ENCODE measurements at places on chromosomes 3 and 15.

DNA sequence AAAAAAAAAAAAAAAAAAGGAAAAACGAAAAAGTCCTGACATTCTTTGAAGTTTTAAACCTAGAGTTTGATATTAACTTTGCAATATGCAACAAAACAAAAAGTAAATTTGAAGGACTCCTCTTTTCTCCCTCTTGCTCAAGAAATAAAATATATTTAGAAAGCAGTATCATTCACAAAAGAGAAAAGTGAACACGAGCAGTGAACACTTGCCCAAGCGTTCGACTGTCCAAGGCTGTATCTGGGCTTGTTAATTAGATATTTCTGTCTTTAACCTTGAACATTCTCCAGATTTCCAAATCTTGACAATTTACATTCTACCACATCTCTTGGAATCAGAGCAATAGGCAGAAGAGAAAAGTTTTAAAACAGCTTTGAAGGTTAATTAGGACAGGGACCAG is 357.7 kb downstream of the TIGIT start:
- no peak for DNase-seq

DNA sequence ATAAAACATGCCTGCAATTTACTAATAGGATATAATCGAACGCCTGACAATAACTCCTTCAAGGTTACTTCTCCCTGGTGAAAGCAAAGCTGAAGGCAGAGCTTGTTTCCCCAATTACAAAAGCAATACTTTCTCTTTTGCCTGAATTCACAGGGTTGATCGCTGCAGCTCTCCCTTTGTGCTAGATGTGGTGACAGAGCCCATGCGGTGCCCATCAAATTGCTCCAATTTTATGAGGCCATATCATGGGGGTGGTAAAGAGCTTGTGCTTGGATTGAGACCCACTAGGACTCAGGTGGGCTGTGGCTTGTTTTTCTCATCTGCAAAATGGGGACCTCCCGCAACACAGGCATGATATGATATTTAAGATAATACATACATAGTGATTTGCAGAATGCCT is 143.4 kb downstream of the GREM1 start:
- DNase-seq: no peak

DNA sequence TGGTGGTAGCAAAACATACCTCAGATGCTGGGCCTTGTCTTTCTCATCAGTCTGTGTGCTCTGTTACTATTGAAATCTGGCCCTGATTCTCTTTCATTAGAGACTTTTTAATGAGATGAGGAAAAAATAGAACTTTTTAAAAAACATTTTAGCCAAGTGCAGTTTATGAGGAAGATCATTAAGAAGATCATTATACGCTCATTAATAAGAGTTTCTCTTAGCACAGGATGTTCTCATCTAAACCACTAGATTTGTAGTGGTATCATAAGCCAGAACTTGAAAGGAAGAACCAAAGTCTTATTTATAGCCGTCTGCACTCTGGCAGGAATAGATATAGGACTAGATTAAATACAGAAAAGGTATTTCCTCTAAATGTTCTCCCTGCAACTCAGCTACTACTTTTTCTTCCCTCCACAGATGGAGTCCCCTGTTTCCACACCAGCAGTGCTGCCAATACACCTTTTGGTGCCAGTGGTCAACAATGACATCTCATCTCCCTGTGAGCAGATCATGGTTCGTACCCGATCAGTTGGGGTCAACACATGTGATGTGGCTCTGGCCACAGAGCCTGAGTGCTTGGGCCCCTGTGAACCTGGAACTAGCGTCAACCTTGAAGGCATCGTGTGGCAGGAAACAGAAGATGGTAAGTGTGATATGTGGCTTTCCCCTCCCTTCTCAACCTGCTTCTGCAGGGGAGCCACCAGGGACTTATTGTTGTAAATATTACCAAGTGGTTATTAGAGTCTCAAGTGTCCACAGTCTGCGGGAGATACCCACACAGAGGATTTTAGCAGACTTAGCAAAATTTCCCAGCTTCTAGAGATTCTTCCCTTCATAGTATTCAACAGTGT is 152.8 kb downstream of the RBPMS2 start:
- DNase-seq: no peak

GRCh38 chr3:182609575-182610156 is 183.6 kb upstream of the ATP11B start:
- no peak for DNase-seq

DNA sequence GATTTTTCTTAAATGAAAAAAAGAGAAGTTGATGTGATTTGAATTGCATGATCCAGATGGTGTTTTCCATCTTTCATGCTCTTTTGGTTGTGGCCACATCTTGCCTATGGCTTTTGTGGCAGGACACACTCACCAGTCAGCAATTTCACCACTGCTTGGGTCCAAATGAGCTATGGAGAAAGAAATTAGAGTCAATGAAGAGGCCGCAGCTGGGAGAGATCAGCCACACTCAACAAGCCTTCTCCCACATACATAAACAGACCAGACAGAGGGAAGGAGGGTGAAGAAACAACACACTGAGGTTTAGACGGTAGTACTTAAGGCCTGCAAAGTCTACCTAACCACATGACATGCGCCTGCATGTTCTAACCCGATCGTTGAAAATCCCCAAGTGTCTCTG is 110.7 kb upstream of the CDIN1 start:
- no peak for DNase-seq

DNA sequence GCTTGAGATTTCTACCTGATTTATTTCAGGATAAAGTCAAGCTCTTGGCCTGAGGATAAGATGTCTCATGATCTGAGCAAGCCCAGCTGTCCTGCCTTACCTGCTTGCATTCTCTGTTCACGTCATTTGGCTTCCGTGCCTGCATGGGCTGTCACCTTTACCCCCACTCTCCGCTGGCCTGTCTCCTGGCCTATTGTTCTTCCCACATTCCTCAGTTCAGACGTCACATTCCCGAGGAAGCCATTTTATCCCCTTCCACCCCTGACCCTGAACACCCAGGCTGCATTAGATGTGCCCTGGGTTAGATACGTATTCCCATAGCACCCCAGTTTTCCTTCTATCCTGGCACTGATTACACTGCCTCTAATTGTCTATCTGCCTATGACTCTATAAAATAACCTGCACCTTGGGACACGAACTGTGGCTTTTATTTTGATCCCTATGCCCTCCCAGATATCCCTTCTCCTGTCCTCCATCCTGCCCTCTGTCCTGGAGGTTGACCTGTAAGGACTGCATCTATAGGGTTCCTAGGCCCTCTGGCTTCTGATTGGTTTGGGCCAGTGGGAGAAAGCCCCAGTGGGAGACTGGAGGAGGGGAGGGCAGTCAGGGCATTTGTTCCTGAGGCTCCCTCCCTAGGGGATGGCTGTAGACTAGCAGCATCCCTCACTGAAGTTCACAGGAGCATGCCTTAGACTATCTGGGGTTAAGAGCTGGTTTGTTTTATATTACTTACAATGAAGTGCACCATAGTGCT is 19.2 kb upstream of the UBE2Q2 start:
- DNase-seq: no peak

DNA sequence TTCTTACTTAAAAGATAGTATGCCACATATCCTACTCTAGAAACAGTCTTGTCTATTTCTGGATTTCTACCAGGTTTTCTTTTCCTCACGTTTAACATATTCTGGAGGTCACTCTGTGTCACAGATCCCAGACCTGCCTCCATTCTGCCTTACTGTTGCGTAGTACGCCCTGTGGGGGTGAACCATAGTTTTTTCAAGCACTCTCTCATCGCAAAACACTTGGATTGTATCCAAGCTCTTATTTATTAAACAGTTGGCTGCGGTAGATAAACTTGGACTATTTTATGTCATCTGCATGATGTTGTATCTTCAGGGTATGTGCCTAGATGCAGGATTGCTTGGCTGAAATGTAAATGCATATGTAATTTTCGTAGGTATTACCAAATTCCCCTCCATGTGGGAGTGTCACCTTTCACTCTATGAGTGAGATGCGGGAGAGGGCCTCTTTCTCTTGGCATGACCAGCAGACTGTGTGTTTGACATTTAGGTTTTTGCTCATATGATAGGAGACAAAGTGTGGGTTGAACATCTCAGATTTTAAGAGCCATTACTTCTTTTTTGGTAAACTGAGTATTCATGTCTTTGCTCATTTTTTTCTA is 55.8 kb downstream of the ABTB1 start:
- DNase-seq: no peak

GRCh38 chr3:308597-309321 is 112.2 kb downstream of the CHL1 start:
- DNase-seq: no peak

- no peak for DNase-seq
Observed at GRCh38 chr3:170010498-170010897, 27.3 kb upstream of the GPR160 start.

DNA sequence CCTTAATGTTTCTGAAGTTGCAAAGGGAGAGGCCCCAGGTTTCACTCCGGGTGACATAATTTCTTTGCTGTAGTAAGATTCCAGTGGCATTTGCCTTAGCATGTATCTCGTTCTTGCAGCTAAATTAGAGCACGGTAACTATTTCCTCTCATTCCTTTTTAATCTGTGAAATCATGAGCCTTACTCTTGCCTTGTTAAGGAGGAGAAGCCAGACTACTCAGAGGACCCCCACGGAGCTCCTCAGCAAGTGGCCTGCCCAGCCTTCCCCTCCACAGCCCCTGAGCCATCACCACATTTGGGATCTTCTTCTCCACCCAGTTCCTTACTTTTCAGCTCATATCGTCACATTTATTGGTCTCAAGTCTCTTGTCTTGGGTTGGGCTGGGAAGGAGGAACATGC is 54.2 kb downstream of the ABHD2 start:
- no peak for DNase-seq

DNA sequence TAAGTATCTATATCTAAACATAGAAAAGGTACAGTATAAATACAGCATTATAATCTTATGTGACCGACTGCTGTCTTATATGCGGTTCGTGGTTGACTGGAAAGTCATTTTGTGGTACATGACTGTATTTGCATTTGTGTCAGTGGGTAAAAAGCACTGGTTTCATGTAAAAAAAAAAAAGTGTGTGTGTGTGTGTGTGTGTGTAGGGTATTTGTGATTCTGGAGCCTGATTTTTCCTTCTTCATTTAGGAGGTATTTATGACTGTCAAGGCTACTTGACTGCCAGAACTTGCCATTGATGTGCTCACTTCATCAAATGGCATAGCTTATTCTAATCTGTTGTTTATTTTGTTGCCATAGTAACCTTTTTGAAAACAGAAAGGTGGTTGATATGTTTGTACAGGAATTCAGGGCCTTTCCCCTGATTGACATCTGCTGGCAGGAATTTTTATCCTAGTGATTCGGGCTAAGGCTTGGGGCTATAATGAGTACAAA is 63.2 kb downstream of the AKAP13 start:
- no peak for DNase-seq

DNA sequence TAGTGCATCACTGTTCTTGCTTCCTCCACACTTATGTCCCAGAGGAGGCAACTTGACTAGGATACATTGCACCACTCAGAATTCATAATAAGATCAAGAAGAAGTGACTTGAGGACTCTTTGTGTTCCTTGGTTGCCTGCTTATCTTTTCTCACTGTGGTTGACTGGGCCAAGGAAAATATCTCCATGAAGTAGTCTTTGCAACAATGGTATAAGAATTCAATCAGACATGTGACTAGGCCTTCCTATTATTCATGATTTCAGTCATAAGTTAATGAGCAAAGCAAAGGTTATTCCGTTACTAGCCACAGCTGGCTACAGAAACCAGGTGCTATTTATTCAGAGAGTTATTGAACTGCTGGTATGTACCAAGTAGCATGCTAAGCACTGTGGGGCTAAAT is 359.3 kb downstream of the RORA start:
- no peak for DNase-seq

DNA sequence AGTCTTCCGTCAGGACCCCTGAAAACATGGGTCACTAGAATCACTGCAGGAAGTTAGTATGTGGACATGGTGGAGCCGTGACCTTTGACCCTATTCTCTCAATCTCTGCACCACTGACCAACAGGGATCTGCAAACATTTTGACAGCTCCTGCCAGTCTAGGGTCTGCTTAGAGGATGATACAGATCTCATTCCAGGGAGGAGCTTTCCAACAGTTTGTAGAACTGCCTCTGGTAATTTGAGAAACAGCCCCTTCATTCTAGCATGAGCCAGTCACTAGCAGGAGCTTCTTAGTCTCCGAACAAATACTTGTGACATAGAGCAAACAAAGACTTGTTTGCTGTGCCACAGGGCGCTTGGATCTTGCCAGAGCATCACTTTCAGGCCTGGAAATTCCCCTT is 270.3 kb upstream of the CFAP20DC start:
- no peak for DNase-seq

DNA sequence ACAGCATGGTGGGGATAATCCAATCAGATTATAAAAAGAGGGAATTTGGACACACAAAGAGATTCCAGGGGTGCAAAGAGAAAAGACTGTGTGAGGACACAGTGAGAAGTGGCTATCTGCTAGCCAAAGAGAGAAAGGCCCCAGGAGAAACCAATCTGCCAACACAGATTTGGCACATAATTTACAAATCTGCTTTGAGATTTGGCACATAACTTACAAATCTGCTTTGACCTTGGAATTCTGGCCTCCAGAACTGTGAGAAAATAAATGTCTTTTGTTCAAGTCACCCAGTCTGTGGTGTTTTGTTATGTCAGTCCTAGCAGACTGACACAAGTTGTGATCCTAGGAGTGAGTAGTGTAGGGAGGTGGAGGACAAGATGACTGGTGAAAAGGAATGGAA is 3.5 kb upstream of the TM4SF18 start:
- DNase-seq: no peak

- DNase-seq: no peak
Observed at GRCh38 chr3:66593978-66594377, 93.2 kb upstream of the LRIG1 start.

DNA sequence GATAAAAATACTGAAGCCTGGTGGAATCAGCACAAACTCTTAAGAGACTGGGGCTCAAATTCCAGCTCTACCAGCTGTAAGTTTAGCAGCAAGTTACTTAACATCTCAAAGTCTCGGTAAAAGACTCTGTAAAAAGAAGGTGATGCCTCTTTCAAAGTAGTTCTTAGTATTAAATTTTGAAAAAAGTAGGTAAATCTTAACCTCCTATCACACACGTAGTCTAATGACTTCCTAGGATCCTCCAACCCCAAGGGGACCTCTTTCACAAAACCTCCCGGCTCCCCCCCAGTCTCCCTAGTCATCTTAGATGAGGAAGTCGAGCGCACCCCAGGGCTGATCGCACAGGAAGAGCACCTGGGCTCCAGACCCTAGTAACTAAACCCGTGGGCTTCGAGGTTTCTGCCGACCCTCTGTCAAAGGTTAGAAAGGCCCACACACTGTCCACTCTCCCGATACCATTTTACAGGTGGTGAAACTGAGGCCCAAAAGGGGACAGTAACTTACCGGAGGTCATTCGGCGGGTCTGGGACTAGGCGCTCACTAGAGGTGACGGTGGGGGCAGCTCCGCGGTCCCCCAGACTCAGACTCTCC is 427 bp downstream of the MBD4 start:
- peak; percentile 85 for DNase-seq

GRCh38 chr3:127339016-127339415 is 51.2 kb upstream of the PRR20G start:
- DNase-seq: no peak

DNA sequence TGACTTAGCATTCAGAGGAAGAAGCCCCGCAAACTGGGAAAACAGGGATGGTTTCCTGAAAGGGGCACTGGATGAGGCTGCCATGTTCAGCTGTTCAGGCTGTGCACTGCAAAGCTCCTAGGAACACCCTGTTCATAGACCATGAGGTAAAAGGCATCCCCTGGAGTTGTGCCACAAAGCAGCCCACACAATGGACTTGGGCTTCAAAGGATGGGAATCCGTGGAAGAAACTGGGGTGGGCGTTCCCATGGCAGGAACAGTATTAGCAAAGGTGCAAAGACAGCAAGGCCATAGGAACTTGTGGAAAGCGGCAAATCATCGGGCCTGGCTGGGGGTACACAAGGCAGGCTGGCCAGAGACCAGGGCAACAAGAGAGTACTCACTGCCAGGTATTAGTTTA is 8.9 kb downstream of the OXTR start:
- DNase-seq: no peak

Data from posterior cingulate gyrus (tissue), 11 donors.